Fibroblast of pulmonary artery (primary cell): ENCODE measurements at places on chromosomes 2 and 18.

GRCh38 chr2:215392164-215392563 lies 43.7 kb downstream of the FN1 start:
- no peak for DNase-seq

GRCh38 chr18:39105104-39105503 lies 1539.5 kb upstream of the CELF4 start:
- DNase-seq: no peak

DNA sequence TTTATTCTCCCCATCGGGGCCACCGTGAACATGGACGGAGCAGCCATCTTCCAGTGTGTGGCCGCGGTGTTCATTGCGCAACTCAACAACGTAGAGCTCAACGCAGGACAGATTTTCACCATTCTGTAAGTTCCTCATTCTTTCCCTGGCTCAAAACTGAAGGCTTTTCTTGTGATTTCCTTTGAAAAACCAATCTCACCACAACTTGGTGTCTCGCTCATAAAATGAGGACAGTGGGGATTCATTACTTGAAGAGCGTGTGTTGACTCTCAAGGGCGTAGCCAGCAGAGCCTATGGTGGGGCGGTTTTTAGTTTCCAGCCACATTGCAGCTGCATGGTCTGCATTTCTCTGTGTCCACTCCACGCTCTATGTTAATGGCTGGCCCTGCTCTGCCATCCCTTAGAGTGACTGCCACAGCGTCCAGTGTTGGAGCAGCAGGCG lies 29.0 kb downstream of the SLC1A4 start:
- no peak for DNase-seq

- DNase-seq: peak; percentile 36
These were observed 214.8 kb downstream of the SP3 start for GRCh38 chr2:173750353-173750801.

DNA sequence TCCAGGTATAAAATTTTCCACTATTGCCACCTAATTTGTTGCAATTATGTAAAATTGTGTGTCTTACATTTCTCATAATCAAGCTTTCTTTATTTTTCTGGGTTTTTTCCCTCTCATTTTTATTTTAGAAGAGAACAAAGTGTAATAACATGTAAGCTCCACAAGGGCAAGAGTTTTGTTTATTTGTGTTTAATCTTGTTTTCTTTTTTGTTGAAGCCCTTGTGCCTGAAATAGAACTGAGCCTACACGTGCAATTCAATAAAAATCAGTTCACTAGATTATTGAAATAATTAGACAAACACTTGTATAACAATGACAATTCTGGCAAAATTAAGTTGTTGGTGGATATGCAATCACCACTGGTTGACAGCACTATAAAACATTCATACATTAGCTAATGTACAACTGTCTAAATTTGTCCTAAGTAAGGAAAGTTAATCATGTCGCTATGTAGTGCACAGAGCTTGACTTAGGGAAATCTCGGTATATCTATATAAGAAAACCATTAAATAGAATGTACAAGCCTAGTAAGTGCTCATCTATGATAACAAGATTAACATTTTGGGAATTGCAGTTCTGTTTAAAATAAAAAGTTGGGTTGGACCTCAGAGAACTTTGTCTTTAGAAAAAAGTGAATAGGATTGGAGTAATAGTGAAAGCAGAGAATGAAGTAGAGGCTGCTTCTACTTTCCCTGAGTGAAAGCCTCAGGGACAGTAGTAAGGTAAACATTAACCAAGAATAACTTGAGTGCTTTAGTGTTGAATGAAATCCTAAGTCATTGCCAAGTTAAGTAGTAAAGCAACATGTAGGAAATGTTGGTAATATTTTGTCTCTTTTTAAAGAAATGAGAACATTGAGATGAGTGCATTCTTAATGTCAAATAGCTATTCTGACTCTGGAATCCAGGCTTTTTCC lies 37.4 kb upstream of the NOL4 start:
- no peak for DNase-seq

DNA sequence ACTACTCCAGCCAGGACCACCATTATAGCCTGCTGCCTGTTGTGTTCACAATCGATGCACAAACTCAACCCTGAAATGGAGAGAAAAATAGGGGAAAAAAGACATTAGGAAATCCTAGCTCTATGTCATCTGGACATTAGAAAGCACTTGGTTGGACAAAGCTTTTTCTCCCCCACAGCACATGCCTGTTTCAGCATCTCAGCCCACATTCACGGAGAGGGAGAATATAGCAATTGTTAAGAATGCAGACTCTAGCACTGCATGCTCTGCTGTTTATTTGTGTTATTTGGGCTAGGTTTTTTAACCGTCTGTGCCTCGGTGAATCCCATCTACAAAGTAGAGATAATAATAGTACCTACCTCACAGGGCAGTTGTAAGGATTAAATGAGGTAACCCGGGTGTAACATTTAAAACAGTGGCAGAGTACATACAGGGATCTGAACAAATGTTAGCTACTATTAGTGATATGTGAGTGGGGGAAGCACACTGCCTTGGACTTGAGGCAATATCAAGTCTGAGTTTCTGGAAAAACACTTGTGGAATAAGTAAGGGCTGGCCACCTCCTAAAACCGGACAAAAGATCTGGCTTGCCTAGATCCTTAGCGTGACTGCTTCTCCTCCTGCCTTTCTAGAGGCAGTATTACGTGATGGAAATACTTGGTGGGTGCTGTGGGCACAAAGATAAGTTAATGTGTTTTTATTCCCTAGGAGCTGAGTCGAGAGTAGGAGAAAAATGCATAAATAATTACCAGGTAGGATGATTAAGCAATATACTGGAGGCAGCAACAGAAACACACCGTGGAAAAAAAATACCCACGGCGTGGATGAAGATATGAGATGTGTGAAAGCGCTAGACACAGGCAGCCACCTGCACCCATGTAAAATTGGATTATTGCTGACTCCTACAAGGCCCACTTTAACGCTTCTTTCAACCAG lies 1.0 kb upstream of the PPP1CB start:
- DNase-seq: peak; percentile 62

DNA sequence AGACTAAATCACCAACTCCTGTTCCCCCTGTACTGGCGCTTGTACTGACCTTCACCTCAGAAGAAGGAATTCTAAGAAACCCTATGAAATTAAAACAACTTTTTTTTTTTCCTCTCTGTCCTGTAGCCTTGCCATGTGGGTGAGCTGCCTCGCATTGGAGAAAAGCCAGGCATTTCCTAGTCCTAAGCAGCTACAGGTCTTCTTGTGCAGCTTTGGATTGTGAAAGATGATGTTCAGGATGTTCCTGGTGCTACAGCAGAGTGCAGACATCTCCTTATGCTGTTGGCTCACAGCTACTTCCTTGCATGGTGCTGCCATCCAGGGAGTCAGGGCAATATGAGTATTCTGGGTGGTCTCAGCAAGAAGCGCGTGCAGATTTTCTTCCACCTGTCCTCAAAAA lies 11.9 kb downstream of the PIK3C3 start:
- DNase-seq: peak; percentile 34

DNA sequence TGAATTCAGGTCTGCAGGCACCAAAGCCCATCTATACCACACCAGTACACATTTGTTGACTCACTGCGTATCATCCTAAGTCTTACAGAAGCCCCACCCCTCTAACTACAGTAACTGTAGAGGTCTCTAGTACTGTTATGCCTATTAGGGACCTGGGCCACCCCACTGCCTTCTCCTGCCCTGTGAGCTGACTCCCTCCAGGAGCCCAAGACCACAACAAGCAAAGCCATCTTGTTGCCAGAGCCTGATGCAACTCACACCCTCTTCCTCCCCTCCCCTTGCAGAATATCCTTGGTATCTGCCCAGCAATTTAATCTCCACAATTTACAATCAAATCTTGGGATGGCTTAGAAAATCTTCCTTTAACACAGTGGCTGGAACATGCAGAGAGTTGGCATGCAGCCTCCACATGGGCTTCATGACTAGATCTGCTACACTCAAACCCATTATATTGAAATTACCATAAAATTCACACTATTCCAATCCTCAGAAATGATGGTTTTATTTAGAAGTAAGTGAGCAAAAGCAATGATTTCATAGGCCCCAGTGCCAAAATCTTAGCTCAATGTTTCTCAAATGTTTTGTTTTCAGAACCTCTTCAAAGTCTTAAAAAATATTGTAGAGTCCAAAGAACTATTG lies 17.7 kb upstream of the CYP1B1 start:
- no peak for DNase-seq

- no peak for DNase-seq
These were observed 15.7 kb upstream of the MYO3B start for GRCh38 chr2:170162271-170162632.

- DNase-seq: no peak
These were observed 24.3 kb upstream of the KLHL29 start for GRCh38 chr2:23360571-23361125.

DNA sequence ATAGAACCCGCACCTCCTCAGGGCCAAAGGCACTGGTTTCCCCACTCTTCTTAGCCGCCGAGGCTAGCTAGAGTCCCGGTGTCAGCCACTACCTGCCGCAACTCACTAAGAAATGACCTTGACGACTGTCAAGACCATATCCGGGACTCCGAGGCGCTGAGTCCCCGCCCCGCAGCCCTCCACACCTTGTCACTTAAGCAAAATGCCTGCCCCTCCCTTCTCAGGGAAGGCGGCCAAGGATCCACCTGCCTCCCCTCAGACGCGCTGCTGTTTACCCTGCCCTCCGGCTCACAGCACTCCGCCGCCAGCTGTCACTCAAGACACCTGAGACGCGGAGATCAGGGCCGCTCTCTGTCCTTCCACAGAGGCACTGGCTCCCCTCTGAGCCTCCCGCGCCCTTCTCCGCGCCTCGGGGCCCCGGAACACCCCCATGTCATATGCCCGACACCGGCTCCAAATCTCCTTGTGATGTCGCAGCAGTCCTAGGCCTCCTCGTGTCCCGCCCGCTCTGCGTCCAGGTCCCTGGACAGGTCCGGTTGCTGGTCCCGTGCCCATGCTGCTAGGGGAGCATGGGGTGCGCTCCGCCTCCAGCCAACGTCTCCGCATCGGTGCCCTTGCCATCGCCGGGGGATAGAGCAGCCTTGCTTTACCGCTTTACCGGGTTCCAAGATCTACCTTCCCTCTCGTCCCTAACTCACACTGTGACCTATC lies 32.5 kb upstream of the REG3G start:
- no peak for DNase-seq

GRCh38 chr2:200454927-200455801 lies 54.7 kb downstream of the KCTD18 start:
- DNase-seq: peak; percentile 25

DNA sequence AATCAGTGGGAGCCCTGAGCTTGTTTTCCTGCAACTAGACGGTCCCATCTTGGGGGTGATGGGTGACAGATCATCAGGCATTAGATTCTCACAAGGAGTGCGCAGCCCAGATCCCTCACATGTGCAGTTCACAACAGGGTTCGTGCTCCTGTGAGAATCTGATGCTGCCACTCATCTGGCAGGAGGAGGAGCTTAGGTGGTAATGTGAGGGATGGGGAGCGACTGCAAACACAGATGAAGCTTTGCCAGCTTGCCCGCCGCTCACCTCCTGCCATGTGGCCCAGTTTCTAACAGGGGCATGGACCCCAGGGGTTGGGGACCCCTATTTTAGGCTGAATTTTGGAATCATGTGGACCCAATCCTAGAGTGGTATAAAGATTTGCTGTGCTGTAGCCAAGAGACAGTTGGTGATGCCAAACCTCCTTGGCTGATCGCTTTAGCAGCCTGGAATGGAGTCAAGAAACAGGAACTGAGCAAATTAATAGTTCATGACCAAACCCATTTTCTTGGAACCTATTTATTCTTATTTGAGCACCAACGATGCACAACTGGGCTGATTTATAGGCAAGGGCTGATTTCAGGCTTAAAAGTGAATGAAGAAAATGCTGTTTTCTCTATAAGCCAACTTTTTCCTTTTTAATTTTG lies 25.7 kb downstream of the LPIN1 start:
- no peak for DNase-seq

GRCh38 chr2:46308629-46309028 lies 11.4 kb downstream of the EPAS1 start:
- DNase-seq: no peak

DNA sequence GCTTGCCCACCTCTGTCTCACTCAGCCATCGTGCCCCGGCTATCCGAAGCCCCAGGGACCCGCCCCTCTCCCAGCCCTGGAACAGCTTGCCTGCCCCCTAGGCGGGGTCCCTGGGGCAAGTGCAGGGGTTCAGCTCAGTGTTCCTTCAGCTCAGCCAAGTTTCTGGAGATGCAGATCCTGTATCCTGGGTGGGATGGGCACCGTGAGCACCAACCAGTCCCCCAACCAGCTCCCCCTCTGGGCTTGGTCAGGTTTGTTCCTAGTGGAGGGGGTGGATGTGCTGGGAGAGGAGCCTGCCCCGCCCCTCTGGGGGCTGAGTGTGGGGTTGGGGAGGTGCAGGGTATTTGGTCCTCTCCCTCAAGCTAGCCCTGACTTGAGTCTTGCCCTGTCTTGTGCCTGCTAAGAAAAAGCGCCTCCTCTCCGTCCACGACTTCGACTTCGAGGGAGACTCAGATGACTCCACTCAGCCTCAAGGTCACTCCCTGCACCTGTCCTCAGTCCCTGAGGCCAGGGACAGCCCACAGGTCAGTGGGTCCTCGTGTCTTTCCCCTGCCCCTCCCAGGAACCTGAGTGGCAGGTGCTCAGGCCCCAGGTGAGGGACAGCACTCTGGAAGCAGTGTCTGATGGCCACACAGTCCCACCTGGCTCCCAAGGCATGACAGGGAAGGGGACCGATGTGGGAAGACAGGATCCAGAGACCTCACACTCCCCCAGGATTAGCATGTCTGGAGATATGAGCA lies 32.6 kb downstream of the MLPH start:
- DNase-seq: no peak

GRCh38 chr2:45409677-45410076 lies 201.4 kb downstream of the SRBD1 start:
- no peak for DNase-seq

DNA sequence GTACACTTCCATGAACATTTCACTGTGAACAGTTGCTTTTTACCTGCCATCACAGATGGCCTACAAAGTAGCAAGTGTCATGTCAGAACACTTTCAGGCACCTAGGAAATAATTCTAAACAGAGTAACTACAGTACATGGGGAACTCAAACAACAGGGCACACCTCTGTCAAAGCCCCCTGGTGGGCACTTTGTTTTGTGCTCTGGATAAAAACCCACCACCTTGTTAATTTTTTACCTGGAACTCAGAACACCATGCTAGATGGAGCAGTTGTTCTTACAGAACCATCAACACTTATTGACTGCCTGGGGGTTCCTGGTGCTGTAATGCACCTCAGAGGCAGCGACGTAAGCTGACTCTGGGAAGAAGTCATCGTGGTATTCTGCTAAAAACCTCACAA lies 2.3 kb downstream of the MSL3B start:
- no peak for DNase-seq

- no peak for DNase-seq
These were observed 167.3 kb upstream of the CYRIA start for GRCh38 chr2:16832910-16833309.
